ENCODE measurements at places on chromosomes 6 and 20.

- DNase-seq = no peak
Measured at GRCh38 chr6:153523390-153523789, 392.3 kb upstream of the RGS17 start.

GRCh38 chr20:23042270-23042669 is 7.2 kb downstream of the SSTR4 start:
- DNase-seq = no peak

- no peak for DNase-seq
Measured at GRCh38 chr20:61950641-61951071, 115.0 kb downstream of the TAF4 start.

- DNase-seq = no peak
Measured at GRCh38 chr20:44979090-44979621, 12.8 kb downstream of the STK4 start.

DNA sequence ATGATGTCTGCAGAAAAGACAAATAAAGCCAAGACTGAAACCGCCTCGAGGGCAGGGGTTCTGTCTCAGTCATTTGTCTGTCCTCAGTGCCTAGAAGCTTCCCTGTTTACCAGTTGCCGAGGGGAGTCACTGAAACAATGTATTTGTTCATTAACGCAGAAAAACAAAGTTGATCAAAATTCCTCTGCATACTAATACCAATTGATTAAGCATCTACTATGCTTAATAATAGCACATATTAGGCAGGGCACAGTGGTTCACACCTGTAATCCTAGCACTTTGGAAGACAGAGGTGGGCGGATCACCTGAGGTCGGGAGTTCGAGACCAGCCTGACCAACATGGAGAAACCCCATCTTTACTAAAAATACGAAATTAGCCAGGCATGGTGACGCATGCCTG is 1.8 kb upstream of the FKBP5 start:
- no peak for DNase-seq

DNA sequence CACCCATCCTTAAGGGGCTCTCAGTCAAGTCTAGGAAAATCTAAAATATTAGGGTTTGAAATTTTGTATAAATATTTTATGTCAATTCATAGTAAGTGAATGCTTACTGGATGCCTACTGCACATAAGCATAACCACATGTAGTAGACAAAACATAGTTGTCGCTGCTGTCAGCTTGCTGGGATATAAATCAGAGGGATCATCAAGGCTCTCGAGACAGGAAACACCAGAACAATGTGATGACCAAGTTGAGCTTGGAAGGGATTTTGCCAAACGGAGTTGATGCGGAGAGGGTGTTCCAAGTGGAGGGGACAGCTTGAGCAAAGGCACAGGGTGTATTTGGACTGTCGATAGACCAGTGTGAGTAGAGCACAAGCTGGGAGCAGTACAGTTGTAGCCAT is 105.8 kb upstream of the SUPT3H start:
- no peak for DNase-seq

DNA sequence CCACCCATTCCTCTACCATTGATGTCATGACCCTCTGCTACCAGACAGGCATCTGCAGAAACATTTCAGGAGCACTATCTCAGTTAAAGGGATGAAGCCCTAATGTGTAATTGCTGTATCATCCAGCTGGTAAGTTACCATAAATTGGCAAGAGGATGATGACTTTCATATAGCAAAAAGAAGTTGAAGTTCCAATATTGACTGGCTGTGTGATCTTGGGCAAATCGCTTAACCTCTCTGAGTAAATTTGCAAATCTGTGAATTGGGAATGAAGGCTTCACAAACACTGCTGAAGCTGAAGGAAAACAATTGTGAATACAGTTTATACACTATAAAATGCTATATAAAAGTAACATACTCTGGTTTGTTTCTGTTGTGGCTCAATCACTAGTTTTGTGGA is 89.5 kb upstream of the PHACTR1 start:
- no peak for DNase-seq

- no peak for DNase-seq
Measured at GRCh38 chr6:147257760-147258159, 53.5 kb downstream of the STXBP5 start.

- no peak for DNase-seq
Measured at GRCh38 chr6:78850621-78851020, 16.7 kb upstream of the IRAK1BP1 start.

DNA sequence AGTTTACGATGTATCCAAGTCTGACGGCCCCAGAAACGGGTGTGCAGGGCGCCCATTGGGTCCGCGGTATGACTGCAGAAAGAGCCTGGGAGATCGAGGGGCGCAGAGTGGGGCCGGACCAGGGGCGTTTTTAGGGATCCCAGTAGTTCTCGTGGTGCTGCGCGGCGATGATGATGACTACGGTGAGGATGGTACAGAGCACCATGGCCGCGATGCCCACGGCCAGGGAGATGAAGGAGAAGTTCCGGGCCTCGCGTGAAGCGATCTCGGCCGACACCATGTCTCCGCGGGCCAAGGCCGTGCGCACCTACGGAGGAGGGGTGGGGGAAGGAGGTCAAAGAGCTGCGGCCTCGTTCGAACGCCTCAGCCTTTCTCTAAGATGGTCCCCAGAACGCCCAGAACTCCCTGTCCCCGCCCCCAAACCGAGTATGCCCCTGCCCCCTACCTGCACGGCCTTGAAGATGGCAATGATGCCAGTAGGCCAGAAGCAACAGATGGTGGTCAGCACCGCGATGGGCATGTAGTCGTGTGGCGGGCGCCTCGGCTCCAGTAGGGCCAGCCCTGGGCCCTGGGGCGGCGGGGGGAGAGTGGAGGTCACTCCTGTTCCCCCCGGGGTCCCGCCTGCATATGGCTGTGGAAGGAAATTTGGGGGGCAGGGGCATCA is 2.5 kb downstream of the PRRT1 start:
- DNase-seq = no peak

DNA sequence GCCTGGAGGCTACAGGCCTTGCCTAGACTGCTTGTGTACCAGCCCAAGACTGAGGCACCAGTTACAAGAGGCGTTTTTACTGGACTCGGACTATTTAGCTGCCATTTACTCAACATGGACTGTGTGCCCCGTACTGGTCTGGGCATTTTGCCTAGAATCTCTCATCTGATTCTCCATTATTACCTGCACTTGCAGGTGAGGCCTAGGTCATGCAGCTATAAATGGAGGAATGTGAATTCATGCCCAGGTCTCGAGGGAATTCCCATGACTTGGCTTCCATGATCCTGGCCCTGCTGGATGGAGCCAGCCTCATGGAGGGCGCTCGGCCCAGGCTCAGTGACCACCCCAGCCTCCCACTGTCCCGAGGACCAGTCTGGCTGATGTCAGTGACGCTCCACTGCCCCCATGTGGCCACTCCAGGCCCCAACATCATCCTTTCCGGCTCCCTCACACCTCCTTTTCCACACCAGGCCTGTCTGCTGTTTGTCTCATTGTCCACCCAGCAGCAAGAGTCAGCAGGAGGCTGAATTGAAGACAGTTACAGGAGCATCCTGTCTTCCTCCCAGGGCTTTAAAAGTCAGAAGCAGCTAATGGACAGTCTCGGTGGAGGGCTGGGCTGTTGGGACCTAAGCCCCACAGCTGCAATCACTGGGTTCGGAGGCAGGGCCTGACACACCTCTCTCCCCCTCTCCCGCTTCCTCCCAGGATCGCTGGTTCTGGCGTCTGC is 8.7 kb downstream of the MMP24OS start:
- DNase-seq = no peak

- peak; percentile 63 for DNase-seq
Measured at GRCh38 chr6:44237021-44237812, 9.7 kb upstream of the HSP90AB1 start.

- DNase-seq = no peak
Measured at GRCh38 chr6:46191961-46192360, 21.2 kb upstream of the ENPP5 start.

DNA sequence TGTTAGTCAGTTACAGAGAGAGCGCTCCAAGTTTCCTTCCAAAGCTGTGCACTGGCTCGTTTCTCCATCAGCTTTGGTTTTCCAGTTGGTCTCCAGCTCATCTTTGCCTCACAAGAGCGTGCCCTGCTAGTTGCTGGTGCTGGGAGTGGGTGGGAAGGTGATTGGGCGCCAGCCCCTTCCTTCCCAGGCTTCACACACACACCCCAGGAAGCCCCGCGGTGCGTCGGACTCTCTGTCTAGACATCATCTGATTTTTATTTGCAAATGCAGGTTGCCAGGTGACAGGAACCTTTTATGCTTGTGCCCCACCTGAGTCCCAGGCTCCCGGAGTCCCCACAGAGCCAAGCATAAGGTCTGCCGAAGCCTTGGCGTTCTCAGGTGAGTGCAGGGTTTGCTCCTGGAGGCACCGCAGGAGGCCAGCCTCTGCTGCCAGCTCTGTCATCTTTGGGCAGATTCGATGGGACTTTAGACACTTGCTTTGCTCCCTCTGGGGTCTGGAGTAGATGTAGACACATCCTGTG is 7.1 kb downstream of the IRF4 start:
- no peak for DNase-seq

DNA sequence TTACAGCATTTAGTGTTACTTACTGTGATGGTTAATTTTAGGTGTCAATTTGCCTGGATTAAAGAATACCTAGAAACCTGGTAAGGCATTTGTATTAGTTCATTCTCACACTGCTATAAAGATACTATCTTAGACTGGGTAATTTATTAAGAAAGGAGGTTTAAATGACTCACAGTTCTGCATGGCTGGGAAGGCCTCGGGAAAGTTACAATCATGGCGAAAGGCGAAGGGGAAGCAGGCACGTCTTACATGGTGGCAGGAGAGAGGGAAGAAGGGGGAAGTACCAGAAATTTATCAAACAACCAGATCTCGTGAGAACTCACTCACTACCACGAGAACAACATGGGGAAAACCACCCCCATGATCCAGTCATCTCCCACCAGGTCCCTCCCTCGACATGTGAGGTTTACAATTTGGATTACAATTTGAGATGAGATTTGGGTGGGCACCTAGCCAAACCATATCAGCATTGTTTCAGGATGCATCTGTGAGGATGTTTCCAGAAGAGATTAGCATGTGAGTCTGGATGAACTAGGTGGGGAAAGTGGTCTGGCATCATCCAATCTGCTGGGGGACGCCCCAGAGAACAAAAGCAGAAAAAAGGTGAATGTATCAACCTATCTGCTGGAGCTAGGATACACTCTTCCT is 76.8 kb downstream of the MKKS start:
- no peak for DNase-seq

- no peak for DNase-seq
Measured at GRCh38 chr20:36988494-36988966, 37.0 kb upstream of the SAMHD1 start.

DNA sequence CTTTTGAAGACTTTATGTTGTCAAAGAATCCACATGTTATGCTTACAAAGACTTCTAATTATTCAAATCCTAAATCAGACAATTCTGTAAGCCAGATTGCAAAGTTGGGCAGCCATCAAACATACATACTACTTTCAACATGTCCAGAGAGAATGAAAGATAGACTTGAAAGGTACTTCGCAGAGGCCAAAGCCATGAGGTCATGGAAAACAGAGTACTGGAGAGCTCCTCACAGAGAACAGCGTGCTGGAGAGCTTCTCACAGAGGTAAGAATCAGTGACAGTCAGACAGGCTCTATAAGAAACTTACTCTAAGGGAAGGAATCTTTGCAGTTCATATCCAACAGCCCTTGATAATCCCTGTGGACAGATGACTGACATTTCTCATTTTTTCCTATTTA is 400.2 kb downstream of the GJA1 start:
- no peak for DNase-seq

DNA sequence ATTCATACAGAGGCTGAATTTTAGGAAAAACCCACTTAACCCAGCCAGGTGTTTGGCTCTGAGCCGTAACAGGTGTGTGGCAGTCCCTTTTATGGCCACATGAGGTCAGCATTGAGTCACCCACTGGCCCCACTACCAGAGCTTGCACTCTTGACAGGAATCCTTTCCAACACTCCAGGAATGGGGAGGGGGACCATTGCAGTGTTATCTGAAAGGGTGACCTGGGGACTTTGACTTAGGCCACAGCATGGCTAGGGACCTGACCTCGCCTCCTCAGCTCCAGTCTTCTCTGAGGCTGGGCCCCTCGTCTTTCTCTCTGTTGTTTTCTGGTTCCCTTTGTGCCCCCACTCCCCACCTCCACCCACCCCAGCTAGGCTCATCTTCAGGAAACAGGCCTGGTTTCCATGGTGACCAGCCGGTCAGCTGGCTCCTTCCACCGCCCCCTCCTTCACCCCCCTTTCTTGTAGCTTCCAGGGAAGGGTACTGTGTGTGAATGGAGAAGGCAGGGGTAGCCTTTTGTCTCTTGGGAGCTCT is 2.1 kb upstream of the TMEM151B start:
- no peak for DNase-seq

GRCh38 chr6:37987018-37987417 is 167.5 kb downstream of the ZFAND3 start:
- DNase-seq = no peak

DNA sequence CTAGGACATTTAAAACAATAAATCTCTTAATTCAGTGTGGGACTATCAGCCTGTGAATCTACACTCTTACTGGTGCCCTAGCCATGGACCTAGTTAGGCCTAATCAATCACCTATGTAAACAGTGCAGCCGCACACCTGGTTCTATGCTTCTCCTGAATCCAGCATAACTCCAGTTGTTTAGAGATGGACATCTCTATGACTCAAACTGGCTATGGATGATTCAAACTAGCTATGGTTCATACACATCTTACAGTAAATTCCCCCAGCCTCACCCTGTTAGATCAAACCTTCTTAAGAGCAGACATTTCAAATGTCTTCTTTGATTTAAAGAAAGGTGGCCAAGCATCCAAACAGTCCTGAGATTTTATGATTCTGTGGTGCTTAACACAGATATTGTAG is 34.7 kb downstream of the SLC35B3 start:
- DNase-seq = no peak

DNA sequence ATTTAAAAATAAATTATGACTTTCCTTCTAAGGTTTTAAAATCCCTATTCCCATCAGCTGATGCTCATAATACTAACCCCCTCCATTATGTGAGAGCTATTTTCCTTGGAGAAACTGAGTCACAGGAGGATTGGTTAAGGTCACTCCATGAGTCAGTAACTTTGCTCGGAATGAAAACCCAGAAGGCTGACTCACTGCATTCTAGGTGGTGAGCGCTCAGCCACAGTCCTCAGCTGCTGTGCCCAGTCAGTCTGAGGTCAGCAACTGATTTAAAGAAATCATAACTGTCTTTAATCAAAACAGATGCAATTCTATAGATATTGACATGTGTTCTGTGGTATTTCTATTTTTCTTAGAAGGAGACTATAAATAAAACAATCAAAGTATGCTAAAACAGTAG is 359.2 kb downstream of the GJA1 start:
- no peak for DNase-seq

DNA sequence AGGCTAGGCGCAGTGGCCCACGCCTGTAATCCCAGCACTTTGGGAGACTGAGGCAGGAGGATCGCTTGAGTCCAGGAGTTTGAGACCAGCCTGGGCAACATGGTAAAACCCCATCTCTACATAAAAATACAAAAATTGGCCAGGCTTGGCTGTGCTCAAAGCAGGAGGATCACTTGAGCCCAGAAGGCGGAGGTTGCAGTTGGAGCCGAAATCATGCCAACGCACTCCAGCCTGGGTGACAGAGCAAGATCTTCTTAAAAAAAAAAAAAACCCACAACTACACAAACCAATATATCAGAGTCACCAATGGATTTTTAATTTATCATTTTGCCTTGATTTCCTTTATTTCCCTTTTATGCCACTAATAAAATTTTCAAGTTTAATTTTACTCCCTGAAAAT is 9.3 kb downstream of the MAP3K5 start:
- DNase-seq = no peak

GRCh38 chr6:134046054-134046453 is 6.4 kb downstream of the SLC2A12 start:
- DNase-seq = no peak

- no peak for DNase-seq
Measured at GRCh38 chr6:27144740-27145079, 102.8 kb upstream of the PRSS16 start.

GRCh38 chr6:324729-325125 is 32.4 kb downstream of the DUSP22 start:
- no peak for DNase-seq
